ENCODE measurements at places on chromosomes 11 and 22.

DNA sequence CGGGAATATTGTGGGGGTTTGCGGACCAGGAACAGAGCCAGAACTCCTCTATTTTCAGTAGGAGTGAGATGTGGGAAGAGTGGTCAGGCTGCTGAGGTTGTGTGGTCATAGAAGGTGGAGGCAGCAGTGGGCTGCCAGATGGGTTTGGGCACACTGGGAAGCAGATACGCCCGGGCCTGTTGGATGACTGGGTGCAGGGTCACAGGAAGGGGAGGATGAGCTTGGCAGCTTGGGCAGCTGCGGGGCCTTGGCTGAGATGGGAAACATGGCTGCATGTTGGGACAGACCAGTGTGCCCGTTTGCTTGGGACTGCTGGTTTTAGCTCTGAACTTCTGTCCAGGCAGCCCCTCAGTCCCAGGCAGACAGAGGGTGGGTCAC is 11.4 kb downstream of the SHANK3 start:
- no peak for DNase-seq

- no peak for DNase-seq
Observed at GRCh38 chr11:28606930-28607329, 498.7 kb downstream of the METTL15 start.

DNA sequence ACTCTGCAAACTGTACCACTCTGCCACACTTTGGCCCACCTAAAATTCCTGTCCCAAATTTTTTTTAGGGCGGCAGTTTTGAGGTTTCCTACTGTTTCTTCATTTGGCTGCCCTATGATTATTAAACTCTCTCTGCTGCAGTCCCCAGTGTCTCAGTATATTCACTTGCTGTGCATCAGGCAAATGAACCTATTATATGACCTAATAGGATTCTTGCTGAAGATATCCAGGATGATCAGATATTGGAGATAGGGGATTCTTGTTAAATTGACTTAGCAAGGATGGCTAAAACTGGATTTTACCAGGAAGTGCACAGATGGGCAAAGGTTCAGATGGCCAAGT is 410.8 kb upstream of the DDI1 start:
- no peak for DNase-seq

DNA sequence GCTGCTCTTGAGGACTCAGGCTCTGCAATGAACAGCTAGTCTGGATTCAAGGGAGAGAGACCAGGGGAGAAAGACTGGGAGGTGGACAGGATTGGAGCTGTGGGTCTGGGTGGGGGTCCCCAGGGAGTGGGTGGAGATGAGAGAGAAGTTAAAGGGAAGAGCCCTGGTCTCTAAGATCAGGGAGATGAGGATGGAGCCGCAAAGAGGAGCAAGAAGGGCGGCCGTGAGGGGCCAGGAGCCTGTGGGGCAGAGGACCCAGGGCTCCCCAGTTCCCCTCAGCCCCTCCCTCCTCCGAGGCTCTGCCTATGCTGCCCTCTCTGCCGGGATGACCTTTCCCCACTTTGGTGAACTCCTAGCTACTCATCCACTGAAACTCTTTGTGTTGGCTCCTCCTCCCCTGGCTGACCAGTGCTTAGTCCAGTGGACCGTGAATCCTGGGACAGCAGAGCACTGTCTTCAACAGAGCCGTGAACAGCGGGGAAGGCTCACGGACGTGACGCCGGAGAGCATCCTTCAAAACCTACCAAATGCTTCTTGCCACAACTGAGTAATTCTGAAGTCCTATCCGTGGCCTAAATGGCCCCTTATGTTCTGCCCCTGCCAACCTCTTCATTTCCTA is 16.4 kb upstream of the RFPL3 start:
- no peak for DNase-seq

DNA sequence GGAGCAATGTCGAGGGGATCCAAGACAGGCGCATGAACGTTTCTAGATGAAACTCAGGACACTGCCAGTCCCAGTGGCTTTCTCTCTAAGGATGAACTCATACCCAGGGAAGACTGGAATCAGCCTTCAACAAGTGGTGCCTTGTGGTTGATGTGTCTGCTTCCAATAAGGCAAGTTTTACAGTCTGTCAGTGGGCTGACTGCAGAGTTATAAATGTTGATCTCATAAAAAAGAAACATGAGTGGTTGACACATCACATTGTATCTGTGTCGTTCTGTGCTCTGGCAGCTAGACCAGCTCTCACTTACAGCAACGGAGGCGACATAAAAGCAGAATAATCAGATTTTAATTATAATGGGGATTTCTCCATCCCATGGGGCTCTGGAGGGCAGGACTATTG is 96.7 kb downstream of the SNX19 start:
- no peak for DNase-seq

DNA sequence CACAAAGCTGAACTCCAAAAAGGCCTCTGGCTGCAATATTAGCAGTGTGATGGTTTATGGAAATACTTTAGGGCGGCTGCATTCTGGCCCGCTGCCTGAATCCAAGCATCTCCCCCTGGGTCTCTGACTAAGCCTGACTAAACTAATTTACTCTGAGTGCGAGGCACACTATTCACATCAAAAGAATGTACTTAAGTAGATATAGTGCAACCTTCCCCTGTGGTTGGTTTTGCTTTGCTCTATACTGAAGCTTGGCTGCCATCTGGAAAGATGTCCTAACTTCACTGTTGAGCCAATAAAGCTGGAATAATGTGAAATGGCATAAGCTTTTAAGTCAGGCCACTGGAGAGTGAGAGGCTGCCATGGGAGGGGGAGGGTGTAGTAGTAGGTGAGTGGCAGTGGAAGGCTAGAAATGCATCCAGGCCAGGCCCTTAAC is 321.6 kb downstream of the AASDHPPT start:
- DNase-seq, result no peak

- peak; percentile 87 for DNase-seq
Observed at GRCh38 chr11:64206457-64207255, at the start of gene FERMT3. FERMT3 (plus strand) TSS chr11:64206721; CDS start chr11:64207365, 644 bp downstream.

GRCh38 chr22:46064228-46064965 is 85.9 kb upstream of the PPARA start:
- DNase-seq, result no peak

DNA sequence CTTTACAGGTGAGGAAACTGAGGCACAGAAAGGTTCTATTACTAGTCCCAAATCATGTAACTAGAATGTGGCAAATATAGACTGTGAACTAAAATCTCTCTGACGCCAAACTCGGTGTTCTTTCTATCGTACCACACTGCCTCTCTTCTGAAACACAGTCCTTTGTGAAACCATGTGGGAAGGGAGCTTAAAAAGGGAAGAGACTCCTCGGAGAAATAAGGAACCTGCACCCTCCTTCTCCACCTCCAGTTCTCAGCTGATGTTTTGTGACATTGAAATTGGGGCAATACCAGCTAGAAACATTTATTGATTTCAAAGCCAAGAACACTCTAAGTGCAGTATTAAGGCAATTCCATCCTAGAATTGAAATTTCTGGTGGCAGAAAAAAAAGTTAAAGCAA is 76.4 kb upstream of the DRD2 start:
- no peak for DNase-seq

- DNase-seq, result no peak
Observed at GRCh38 chr22:18148293-18148965, 1.5 kb upstream of the USP18 start.

GRCh38 chr11:130606781-130607511 is 158.5 kb downstream of the ADAMTS15 start:
- DNase-seq, result no peak

GRCh38 chr22:46537946-46538813 is 760 bp upstream of the CELSR1 start:
- no peak for DNase-seq

GRCh38 chr22:41862530-41863266 is 29.8 kb downstream of the SREBF2 start:
- no peak for DNase-seq

DNA sequence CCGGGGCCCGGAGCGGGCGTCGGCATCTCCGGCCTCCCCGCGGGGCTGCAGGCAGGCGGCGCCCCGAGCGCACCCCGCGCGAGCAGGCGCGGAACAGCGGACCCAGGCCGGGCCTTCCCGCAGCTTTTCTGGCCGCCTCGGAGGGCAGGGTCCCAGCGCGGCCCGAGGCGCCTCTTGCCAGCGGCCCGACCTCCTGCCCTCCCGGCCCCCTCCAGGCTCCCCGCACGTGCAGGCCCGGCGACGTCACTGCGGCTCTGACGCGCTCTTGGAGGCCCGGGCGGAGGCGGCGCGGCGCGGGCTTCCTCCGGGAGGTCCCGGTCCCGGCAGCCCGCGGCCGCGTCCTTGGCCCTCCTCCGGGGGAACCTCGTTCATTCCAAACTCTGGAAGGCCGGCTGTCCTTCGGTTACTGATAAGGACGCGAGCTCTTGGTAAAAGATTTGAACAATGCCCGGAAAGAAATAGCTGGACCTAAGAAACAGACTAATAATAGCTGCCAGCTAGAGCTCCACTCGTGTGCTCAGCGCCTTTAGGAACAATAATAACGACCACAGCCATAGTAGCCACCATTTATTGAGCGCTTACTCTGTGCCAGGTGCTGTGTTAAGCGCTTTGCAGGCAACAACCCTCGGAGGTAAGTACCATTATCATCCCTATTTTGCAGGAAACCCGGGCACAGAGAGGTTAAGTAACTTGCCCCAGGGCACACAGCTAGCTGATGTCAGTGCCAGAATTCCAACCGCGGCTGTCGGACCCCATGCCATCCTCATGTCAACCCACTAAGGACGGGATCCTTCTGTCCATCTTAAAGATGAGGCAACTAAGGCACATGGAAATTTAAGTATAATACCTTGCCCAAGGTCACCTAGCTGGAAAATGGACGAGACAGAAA is 39.1 kb upstream of the CREB3L1 start:
- no peak for DNase-seq

- no peak for DNase-seq
Observed at GRCh38 chr11:113494021-113494420, 18.8 kb upstream of the DRD2 start.

- no peak for DNase-seq
Observed at GRCh38 chr22:28728002-28728401, 13.6 kb downstream of the CHEK2 start.

DNA sequence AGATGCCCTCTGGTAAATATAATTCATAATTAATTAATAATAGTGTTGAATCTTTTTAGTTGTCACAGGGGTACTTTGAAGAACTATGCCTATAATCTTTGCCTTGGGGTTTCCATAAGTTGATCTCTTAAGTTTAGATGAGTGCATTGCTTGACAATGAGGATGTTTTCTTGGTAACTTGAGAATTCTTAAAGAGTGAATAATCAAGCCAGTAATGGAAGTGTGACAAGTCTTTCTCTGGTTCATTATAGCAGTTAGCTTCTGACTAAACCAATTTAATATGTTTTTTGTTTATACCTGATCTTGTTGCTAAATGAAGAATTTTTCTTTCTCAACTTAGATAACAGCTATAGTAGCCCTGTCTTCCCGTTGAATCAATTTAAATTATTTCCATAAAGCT is 46.2 kb downstream of the ATXN10 start:
- no peak for DNase-seq

- no peak for DNase-seq
Observed at GRCh38 chr11:79050786-79051185, 390.0 kb downstream of the TENM4 start.

DNA sequence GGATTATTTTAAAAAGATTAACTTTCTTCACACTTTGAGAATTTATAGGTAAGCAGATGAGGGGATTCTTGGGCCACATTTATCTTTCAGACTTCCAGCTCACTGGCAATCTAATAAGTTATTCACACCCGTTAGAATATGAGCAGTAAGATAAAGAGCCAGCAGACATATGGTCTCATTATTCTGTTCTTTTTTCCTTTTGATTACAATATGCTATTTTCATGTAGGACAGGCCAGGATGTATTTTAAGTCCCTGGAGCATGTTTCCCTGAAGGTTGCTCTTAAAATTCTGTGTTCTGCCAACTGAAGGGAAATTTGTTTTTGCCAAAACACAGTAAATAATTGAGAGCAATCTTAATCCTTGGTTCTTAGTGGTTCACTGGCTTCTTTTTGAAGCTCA is 22.2 kb downstream of the PDHX start:
- no peak for DNase-seq

DNA sequence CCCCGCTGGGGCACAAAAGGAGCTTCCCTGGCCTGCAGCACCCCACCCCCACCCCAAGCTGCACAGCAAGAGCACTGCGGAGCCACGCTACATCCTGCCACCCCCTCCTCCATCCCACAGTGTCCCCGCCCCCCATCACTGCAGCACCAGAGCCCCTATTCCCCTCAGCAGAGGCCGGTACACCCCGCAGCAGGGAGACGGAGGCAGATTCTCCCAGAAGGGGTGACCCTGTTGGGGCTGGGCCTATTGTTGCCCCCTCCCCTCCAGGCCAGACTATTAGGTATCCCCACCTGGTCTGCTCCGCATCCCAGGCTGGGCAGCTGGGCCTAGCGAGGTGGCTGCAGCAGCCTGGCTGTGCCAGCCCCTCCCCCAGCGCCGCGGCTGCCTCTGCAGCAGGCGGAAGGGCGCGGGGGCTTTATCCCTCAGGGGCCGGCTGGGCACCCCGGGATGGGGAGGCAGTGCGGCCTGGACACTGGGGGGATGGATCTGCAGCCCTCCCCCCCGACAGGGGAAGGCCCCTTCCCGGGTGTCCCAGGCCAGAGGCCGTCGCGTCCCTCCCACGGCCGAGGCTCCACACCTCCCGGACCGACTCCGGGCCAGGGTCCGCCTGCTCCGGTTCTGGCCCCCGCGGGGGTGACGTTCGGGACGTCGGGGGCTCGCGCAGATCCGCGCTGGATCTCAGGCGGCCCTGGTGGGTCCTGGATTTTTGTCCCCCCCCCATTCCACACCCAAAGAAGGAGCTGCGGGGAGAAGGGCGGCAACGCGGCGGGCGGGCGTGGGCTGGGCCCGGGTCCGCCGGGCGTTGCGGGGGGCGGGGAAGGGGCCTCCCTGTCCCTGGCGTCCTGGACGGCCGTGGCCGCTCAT is 943 bp downstream of the DUSP8 start:
- DNase-seq, result no peak

DNA sequence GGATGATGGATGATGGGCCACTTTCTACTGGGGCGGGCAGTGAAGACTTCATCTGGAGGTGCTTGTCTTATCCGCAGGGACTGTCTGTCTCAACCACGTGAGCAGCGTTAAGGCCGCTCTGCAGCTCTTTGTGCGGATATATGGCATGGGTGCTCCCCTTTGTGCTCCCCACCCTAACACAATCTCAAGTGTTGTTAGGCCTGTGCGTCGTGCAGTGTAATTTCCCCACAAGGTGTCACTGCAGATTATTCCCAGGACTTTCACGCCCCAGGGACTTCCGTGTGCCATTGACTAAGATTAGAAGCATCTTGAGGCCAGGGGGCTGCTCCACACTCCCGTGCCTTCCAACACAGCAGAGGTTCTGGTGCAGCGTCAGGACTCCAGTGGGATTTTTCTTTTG is 65.3 kb downstream of the TBC1D22A start:
- no peak for DNase-seq

DNA sequence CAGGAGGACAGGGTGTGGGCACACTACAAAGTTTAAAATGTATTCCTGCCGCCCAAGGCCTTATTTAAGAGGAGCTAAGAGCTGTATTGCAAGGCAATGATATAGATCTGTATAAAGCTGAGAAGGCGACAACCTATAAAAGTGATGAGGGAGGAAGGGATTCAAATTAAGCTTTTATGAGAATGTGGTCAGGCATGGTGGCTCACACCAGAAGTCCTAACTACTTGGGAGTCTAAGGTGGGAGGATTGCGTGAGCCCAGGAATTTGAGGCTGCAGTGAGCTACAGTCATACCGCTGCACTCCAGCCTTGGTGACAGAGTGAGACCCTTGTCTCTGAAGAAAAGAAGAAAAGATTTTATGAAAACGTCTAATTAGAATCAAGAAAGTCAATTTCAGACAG is 9.7 kb upstream of the GLB1L3 start:
- no peak for DNase-seq

Data from GDM1 (cell line).